Thyroid gland (tissue), 4 donors: ENCODE measurements at places on chromosomes 12 and 14. TPM values are rescaled to one million over a fixed set of nuclear protein-coding genes. Genes with fewer than 3 reads are reported as not detected.
A peak's percentile ranks its signal among the peaks of the same experiment; 100 is the strongest.

GRCh38 chr14:104873380-104874055 lies 8.4 kb downstream of the CEP170B start:
- no peak overlapping the region for H3K27ac ChIP-seq
- H3K27me3 ChIP-seq: no peaks in the 10 kb centered on the region
- H3K4me1 ChIP-seq: peaks cover 7% of the 10 kb centered on the region

The MANSC4 gene
- total RNA-seq: not detected

DNA sequence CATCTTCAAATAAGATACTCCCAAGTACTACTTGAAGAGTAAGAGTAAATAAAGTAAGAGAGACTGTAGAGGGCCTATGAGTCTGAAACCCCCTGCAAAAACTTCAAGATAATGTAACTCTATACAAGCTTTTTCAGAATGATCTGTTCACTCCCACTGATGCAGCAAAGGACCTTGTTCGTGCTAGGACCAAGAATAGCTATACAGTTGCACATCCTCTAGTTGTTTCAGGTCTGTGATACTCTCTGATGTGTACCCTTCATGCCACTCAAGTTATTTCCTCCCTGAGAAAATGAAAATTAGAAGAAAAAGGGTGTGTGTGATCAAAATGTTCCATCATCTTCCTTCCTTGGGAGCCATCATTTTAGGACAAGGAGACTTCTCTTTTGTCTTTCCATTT lies 204.4 kb downstream of the ALX1 start:
- no peak for DNase-seq
- no peaks in the 10 kb centered on the region for H3K27me3 ChIP-seq
- no peak overlapping the region for H3K27ac ChIP-seq
- H3K4me3 ChIP-seq: no peak overlapping the region
- no peaks in the 10 kb centered on the region for H3K36me3 ChIP-seq

DNA sequence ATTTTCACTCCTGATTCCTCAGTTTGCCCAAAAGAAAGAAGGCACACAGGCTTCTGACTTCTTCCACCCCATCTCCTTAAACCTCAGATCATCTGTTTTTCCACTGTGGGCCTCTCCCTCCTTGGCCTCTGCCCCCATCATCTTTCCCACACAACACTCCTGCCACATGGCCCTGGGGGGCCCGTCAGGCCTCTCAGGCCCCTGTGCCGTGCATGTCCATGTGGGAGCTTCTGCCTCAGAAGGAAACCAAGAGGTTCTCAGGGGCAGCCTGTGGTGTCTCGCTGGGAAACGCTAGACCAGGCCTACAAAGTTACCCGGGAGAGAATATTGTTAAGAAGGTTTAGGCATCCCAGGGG lies 8.0 kb downstream of the KLHL33 start:
- H3K27me3 ChIP-seq: no peaks in the 10 kb centered on the region
- peak overlapping the region; percentile 23 for H3K27ac ChIP-seq
- H3K4me1 ChIP-seq: peaks cover 5% of the 10 kb centered on the region
- no peak overlapping the region for H3K4me3 ChIP-seq
- no peaks in the 10 kb centered on the region for H3K36me3 ChIP-seq

DNA sequence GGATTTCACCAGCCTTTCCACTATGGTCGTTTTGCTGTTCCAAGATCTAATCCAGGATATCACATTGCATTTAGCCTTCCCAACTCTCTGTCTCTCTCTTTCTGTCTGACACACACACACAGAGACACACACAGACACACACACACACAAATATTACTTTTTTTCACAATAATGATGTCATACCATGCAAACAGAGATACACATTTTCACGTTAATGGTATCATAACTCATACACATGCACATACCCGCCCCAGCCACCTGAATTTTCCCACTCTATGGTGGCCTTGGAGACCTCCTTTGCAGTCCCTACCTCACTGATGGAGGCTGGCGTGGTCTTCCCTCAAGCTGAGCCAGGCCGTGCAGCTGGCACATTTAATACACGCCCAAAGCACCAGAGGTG lies 7.2 kb upstream of the MYL2 start:
- DNase-seq: no peak
- no peaks in the 10 kb centered on the region for H3K27me3 ChIP-seq
- H3K4me1 ChIP-seq: no peaks in the 10 kb centered on the region
- no peak overlapping the region for H3K4me3 ChIP-seq

The LMNTD1 gene
- 0.67 TPM for total RNA-seq

The MYRFL gene
- not detected for total RNA-seq
